ENCODE measurements at places on chromosomes 5 and 9.

DNA sequence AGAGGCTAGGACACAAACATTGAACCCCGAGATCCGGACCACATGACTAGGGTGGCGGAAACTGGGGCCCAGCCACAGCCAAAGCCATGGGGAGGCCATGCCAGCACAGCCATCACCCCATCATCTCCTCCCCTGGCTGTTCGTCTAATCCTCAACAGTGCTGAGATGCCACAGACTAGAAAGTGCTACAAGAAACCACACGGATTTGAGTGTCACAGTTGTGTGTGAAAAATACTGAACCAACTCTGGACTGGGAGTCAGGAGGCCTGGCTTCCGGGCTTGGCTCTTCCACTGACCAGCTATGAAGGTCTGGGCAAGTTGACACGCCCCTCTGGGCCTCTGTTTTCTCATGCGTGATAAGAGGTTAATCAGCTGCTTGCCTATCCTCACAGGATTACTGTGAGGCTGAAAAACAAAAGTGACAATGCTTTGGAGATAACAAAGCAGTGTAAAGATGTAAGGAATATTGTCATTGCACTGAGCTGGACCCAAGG, 38.8 kb upstream of the SHB start:
- DNase-seq = no peak

- no peak for DNase-seq
These were observed 290.6 kb downstream of the MARCHF11 start for GRCh38 chr5:15889001-15889400.

GRCh38 chr5:82422751-82423181, 144.6 kb upstream of the RPS23 start:
- DNase-seq = no peak

GRCh38 chr5:178117923-178118701, 4.8 kb downstream of the N4BP3 start:
- DNase-seq = no peak

- no peak for DNase-seq
These were observed 81.2 kb downstream of the ARSB start for GRCh38 chr5:78903861-78904260.

- DNase-seq = no peak
These were observed 41.1 kb downstream of the NFX1 start for GRCh38 chr9:33331377-33331891.

DNA sequence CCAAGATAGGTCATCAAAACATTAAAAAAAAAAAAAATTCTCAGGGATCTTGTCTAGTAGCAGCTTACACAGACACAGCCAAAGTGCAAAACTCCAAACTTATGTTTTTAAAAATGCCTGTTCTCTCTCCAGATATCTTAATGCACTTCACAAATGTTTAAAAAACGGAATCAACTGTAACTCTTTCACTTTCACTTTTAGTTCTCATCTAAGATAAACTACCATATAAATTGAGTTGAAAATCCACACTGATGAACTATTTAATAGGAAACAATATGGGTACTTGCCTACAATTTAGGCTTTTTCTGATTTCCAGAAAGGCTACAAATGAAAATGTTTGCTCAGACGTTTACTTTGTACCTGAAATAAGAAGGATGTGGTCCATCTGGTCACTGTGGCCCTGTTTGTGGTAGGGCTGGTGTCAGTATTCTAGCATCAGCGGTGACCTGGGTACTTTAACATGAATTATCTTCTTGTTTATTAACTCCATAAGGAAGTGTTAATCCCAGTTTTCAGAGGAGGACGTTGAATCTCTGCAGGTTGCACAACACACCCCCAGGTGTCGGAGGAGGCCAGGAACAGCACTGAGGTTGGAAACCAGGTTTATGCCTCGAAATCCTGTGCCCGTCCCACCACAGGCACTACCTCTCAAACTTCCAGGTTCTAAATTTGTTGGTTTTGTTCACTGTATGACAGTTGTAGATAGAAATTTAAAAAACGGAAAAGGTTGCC, 13.3 kb upstream of the LPCAT1 start:
- no peak for DNase-seq

DNA sequence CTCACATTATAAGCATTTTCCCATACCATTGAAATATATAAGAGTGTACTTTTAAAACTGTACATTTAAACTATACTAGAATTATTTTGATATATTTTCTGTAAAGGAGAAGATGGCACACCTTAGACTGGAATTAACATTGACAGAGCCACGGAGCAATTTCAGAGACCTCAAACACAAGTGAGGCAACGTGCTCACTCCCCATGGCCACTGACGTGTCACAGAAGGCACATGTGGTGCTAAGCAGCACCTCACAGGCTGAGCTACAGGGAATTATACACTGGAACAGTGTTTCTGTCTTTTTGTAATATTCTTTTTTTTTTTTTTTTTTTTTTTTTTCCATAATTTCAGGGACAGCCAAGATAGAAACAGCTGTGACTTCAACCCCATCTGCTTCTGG, 66.5 kb downstream of the NUP214 start:
- DNase-seq = no peak

DNA sequence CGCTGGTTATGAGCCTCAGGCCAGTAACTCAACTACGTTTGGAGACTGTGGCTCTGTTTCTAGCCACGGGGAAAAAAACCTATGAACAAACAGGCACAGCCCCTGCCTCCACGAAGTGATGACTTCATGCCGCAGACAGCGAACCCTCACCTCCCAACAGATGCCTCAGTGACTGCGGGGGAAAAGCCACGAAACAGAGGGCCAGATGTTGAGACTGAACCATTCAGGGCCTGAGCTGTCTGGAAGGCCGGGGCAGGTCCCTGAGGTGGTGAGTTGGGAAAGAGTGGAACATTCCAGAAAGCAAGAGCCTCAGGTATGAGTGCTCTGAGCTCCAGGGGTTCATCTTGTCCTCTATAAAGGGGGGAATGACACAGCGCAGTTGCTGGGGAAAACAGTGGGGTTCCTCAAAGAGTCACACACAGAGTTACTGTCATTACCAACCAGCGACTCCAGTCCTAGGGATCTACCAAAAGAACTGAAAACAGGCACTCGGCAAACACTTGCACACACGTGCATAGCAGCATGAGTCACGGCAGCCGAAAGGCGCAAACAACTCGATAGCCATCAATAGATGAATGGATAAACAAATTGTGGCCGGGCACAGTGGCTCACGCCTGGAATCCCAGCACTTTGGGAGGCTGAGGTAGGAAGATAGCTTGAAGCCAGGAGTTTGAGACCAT, 15.3 kb downstream of the PLPP7 start:
- DNase-seq = no peak

DNA sequence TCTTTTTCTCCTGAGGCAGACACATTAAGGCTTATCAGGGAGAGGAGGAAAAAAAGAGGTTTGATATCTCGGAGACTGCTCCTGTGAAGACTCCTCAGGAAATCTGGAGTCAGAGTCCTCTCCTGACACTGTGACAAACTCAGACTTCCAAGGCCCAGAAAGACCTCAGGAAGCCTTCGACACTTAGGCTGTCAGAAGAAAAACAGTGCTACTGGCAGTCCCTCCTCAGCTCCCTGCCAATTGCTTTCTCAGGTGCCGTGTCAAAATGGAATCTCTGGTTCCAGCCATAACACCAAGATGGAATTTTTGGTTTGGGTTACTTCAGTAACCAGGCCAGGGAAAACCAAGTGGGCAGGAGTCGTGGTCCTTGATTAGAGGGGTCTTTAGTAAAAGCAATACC, 4.1 kb downstream of the STK10 start:
- DNase-seq = no peak

DNA sequence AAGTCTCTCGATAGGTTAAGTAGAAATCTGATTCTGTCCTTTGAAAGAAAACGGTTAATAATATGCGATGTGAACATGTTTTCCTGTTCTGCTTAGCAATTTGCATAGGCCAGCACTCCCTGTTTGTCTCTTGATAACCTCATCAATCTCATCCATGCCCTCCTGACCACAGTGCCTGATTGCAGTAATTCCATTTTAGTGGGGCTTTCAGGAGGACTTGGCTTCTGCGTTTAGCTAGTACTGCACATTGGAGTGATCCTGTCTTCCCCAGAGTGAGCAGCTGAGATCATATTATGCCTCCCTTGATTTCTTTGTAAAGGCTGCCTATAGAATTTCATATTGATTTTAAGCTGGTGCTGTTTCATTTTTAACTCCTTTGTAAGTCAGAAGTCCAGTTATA, 335.9 kb upstream of the ISL1 start:
- DNase-seq = no peak

DNA sequence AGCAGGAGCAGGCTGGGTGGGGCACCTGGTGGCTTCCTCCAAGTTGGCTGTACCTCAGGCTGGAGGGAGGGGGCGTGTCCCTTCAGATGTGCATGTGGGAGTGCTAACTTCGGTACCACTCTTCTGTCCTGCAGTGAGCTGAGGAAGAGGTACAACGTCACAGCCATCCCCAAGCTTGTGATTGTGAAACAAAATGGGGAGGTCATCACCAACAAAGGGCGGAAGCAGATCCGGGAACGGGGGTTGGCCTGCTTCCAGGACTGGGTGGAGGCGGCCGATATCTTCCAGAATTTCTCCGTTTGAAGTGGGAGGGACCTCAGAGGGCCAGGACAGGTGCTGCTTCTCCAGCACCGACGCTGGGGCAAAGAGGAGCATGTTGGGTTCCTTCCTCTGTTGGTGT, 9.3 kb downstream of the NXNL2 start:
- DNase-seq = no peak

DNA sequence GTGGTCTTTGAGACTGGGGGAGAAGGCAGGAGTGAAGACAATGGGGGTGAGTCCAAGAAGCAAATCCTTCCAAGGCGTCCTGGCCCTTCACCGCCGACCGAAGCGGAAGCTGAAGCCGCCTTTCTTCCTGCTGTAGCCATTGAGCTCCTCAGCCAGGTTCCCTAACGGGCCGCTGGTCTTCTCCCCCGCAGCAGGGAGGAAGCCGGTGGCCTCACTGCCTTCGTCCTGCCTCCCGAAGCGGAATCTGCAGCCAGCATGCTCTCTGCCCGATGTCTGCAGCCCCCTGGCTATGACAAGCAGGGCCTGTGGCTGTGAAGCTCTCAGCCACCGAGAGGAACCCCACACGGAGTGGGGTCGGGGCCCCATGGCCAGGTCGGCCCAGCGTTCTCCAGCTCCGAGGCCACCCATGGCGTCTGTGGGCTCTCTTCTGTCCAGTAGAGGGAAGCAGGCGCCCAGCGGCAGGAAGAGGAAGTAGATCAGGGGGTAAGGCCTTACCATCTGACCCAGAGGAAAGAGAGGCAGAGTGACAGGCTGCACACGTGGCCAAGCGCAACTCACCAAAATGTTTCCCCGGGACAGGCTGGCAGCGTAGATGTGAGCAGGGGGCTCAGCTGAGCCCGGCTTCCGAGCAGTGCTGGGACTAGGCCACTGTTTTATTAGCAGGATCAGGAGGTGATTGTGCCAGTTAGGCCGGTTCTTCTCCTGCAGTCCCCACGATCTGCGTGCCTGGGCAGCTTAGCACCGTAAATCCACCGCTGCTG, 3.1 kb downstream of the QRFP start:
- no peak for DNase-seq

- no peak for DNase-seq
These were observed 65.3 kb upstream of the EGFLAM start for GRCh38 chr5:38193015-38193581.

DNA sequence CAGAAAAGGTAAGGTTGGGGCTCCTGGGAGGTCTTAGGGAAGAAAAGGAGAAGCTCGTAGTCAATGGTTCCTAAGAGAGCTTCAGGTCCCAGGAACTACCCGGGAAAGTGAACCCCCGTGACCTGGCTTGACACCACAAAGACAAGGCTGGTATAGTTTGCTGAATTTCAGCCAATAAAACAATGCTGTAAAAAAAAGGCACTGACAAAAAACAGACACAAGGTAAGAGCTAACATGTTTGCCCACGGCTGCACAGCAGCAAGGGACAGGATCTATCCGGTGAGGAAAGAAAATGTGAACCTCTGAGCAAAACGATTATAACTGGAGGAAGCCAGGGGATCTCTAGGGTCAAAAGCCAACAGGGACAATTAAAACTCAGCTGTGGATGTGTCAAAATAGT, 17.1 kb downstream of the SLIT3 start:
- no peak for DNase-seq

- no peak for DNase-seq
These were observed 28.2 kb downstream of the TCERG1 start for GRCh38 chr5:146475190-146475780.

GRCh38 chr9:33719581-33720374, 75.6 kb upstream of the PRSS3 start:
- DNase-seq = no peak

GRCh38 chr5:144198386-144198785, 27.7 kb downstream of the KCTD16 start:
- no peak for DNase-seq

DNA sequence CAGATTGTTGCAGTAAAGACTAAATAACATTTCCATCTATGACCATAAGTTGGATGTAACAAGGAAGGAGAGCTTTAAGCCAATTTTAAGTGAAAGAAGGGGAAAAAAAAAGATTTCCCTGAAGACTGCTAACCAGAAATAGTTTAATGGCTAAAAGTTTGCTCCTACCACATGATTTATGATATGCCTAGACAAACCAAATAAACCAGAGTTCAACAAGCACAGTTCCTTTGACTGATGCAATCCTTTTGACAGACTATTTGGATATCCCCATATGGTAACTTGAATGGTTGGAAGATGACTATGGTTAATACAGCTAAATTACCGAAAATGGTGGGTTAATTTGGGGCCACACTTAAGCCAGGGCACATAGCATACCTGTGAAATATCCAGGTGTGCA, 338.5 kb downstream of the CETN3 start:
- DNase-seq = no peak
